ENCODE measurements at places on chromosomes 3 and 15. TPM values are rescaled to one million over a fixed set of nuclear protein-coding genes. Genes with fewer than 3 reads are reported as not detected.

TMEM212 gene
- total RNA-seq = not detected

GOLGA6D gene
- total RNA-seq = not detected

ANKRD34C gene
- total RNA-seq = not detected

SOX14 gene
- total RNA-seq = not detected

IL17RE gene
- total RNA-seq = 1.9 TPM

CASR gene
- total RNA-seq = not detected

CHRM5 gene
- total RNA-seq = 0.02 TPM

TGFBR2 gene
- 61.7 TPM for total RNA-seq
